ENCODE measurements at places on chromosomes 1 and 21.

DNA sequence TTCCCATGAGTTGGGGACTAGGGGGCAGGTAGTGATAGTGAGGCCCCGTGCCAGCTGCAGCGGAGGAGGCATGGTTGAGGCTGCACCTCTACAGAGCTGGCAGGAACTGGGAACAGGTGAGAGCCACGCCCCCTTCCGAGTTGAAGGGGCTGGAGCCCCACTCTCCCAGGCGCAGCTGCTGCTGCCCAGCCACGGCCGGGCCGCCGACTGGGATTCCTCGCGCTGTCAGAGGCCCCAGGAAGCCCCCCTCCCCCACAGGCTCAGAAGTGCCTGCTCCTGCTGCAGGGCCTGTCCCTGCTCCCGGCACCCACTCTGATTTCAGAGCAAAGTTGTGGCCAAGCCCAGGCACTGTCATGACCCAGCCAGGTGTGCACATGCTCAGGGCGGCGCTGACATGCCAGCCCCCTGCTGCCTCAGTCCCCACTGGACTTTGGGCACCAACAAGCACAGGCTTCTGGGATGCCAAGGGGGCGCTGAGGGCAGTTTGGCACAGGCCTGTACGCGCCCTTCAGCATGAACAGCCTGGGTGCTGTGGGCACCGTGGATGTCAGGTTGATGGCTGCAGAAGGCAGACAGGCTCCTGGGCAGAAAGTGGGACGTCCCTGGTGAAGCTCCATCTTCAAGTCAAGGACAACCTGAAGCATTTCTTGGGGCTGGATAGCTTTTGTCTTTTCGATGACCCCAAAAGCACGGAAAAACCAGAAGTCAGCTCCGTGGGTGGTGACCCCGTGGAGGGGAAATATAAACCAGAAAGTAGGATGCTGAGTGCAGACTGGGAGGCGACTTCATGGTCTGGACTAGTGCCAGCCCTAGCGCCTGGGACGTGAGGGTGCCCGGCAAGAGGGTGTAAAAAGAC is 121.5 kb downstream of the SIM2 start:
- no peak for DNase-seq

DNA sequence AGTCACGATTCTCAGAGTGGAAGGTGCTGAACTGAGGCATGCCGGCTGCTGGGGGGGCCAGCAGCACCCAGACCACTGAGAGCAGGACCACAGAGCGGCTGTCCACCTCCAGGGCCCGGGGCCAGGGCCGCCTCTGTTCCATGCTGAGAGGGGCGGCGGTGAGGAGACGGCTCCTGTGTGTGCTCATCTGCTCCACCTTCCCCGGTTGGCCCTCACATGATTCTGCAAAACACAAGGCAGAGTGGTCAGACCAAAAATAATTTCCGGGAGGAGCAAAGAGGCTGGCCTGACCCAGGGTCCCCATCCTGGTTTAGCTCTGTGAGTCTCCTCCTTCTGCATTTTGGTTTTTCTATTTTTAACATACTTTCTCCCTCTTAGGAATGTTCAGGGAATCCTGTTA is 26.4 kb downstream of the PLXNA2 start:
- no peak for DNase-seq

DNA sequence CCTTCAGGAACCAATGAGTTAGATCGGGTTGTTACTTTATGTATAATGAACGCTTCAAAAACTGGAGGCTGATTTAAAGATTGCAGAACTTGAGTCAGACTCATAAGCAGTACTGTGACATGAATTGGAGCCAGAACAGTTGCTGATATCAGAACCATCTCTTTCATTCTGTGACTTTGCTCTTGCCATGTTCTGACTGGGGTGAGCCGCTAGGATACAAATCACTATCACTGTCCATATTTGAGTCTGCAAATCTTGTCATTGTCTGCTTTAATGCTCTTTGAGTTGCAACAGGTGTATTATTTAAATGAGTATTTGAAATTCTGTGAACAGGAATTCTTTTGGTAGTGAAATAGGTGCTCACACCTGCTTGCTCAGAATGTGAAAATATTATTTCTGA is 52.5 kb downstream of the LRIG2 start:
- no peak for DNase-seq

- no peak for DNase-seq
Observed at GRCh38 chr1:225974454-225974853, 24.7 kb downstream of the SDE2 start.

DNA sequence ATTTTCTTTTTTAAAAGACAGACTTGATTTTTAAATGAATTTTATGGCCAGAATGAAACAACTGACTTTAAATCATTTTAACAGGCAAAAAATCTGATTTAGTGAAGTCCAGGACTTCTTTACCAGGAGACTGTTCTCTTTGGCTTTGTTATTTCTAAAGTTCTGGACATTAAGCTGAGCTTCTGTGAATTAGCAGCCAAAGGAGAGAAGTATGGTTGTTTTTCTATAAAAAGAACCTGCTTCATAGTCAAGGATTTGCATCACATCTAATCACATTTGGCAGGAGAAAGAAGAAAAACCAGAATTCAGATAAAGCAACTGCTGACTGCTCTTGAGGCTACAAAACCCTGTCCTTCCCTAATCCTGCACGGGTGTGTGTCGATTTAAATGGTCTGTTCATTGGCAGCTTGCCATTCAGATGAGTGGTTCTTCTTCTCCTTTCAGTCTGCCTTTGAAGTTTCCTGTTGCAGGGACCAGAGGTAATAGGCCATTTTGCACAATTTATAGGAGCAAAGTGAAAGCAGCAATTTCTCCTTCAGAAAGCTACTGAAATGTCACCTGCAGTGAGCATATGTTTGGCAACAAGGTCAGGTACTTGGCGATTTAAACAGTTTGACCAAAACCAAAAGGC is 215.4 kb downstream of the OLFM3 start:
- DNase-seq = no peak

- DNase-seq = no peak
Observed at GRCh38 chr21:43927591-43928221, 62.7 kb downstream of the AGPAT3 start.

- no peak for DNase-seq
Observed at GRCh38 chr1:237556911-237557310, 333.8 kb downstream of the ZP4 start.

GRCh38 chr1:39640861-39641260 is 1.4 kb upstream of the HEYL start:
- DNase-seq = no peak

DNA sequence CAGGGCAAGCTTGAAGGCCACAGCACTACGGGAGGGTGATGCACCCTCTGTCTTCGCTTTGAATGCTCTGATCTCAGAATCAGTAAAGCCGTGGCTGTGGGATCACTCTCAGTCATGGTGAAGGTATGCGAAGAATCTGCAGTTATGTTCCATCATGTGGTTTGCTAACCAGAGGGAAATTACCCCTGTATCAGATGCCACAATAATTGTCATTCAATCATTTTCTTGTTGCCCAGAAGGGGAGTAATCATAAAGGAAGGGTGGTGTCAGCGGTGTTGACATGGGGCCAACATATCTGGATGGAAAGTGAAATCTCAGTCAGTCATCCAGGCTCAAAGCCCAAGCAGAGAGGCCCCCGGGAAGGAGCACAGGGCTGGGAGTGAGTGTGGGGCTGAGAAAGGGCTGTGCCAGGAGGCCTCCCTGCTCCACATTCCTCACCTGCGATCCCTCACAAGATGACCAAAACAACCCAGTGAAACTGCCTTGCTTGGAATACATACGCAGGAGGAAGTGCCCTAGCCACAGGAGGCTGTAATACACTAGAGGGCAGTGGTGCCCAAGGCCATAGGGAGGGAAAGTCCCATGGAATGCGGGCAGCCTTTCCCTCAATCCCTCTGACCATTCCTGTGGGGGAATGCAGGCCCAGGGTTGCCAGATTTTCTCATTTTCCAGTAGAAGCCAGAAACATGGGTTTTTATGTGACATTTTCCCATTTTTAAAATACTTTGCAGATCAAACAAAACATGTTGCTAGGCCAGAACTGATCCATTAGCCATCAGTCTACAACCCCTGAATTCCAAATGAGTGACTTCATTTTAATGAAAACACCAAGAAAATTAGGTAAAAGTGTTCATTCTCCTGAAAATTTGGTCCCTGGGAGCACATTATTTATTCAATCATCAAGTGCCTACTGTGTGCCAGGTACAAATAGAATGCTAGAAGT is 95.7 kb upstream of the VANGL1 start:
- DNase-seq = no peak

GRCh38 chr1:78622548-78622947 is 2.3 kb downstream of the IFI44L start:
- DNase-seq = no peak

- no peak for DNase-seq
Observed at GRCh38 chr1:118123116-118123839, 61.8 kb downstream of the SPAG17 start.

DNA sequence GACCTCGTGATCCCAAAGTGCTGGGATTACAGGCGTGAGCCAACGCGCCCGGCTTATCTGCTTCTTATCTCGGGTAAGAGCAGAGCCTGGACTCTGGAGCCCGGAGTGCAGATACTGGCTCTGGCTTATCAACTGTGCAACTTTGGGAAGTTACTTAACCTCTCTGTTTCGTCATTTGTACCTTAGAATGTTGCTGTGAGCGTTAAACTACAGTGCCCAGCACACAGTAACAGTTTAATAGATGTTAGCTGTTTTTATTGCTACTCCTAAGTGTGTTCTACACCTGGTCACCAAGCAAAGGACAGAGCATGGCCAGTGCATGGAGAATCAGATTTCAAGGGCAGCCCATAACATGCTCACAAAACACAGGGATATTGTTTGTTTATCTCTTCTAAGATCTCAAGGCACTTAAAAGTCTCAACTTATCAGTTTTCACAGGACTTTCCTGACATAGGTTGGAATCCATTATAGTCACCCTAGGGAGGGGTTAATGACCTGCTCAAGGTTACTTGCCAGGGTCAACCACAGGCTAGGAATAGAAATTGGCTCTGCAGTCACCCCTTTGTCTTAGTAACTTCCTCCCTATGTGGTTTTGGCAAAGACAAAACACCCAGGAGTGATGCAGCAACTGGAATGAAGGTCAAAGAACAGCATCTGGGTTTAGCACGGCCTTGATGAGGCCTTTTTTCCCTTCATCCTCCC is 22.5 kb upstream of the SRP9 start:
- DNase-seq = no peak
